Progenitor cell of endocrine pancreas (in vitro differentiated cells): ENCODE measurements at places on chromosomes 5 and 9.

- no peak for DNase-seq
Measured at GRCh38 chr9:135606885-135607259, 32.5 kb downstream of the GLT6D1 start.

- no peak for DNase-seq
Measured at GRCh38 chr5:127369796-127370195, 79.2 kb downstream of the MEGF10 start.

- DNase-seq, result no peak
Measured at GRCh38 chr5:148791696-148792095, 34.7 kb upstream of the ADRB2 start.

DNA sequence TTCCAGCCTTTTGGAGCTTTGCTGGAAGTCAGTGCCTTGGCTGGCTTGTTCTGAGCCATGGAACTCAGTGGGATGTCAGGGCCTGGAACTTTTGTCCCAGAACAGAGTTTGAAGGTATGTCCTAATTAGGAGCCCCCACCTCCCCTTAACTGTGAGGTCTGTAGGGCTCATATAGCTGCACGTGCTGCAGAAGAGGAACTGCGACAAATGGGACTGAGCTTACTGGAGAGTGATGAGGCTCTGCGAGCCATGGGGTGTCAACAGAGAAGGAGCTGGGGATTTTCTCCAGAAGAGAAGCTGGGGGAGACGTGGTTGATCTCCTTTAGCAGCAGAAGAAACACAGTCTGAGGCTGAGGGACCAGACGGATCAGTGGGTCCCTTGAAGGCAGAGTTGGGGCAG is 10.9 kb downstream of the TMEM8B start:
- DNase-seq, result no peak

GRCh38 chr5:10250806-10251276 is 761 bp downstream of the CCT5 start:
- DNase-seq, result no peak
